ENCODE measurements at places on chromosomes 16 and 17.

DNA sequence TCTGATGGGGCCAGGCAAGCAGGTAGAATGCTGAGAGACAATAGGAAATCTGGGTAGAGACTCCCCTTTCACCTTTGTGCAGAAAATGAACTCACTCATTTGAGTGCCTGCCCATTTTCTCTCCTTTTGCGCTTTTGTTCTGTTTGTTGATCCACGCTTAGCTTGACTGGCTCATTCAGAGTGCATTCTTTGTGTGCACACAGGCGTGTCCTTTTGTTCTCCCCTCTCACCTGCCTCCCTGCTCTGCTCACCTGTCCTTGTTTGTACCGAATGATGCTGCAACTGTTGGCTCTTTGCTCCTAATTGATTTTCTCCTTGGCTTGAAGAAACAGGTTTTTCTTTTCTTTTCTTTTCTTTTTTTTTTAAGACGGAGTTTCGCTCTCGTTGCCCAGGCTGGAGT, 15.8 kb downstream of the PGS1 start:
- no peaks in the 10 kb centered on the region for H3K27me3 ChIP-seq
- no peaks in the 10 kb centered on the region for H3K4me1 ChIP-seq
- DNase-seq, result no peak
- peaks cover 8% of the 10 kb centered on the region for H3K36me3 ChIP-seq
- H3K27ac ChIP-seq, result no peak overlapping the region

GRCh38 chr16:51941412-51941811, 605.5 kb downstream of the TOX3 start:
- DNase-seq, result no peak
- no peak overlapping the region for H3K4me3 ChIP-seq
- H3K27me3 ChIP-seq, result no peaks in the 10 kb centered on the region
- no peaks in the 10 kb centered on the region for H3K4me1 ChIP-seq
- no peaks in the 10 kb centered on the region for H3K36me3 ChIP-seq

- H3K36me3 ChIP-seq, result no peaks in the 10 kb centered on the region
- no peaks in the 10 kb centered on the region for H3K27me3 ChIP-seq
- H3K4me1 ChIP-seq, result peaks cover 87% of the 10 kb centered on the region
- H3K27ac ChIP-seq, result peak overlapping the region; percentile 83
Measured at GRCh38 chr17:57892146-57892819, 42.4 kb upstream of the MRPS23 start.

DNA sequence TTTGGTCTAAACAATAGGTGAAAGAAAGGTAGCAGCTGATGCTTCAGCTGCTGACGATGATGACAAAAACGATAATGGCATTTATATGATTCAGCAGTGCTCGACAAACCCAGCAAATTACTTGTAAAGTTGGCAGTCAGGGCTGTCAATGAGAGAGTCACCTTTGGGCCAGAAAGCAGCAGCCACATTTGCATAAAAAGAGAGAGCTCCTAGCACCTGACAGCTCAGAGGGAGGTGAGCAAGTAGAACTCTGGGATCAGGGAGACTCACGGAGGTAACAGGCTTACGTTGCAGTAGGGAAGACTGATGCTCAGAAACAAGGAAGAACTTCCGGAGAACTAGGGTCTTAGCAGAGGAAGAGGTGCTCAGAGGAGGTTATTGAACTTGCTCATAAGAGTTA, 291.9 kb upstream of the ZFHX3 start:
- H3K4me3 ChIP-seq, result no peak overlapping the region
- H3K4me1 ChIP-seq, result no peaks in the 10 kb centered on the region
- no peak for DNase-seq
- H3K36me3 ChIP-seq, result no peaks in the 10 kb centered on the region
- H3K27me3 ChIP-seq, result no peaks in the 10 kb centered on the region

DNA sequence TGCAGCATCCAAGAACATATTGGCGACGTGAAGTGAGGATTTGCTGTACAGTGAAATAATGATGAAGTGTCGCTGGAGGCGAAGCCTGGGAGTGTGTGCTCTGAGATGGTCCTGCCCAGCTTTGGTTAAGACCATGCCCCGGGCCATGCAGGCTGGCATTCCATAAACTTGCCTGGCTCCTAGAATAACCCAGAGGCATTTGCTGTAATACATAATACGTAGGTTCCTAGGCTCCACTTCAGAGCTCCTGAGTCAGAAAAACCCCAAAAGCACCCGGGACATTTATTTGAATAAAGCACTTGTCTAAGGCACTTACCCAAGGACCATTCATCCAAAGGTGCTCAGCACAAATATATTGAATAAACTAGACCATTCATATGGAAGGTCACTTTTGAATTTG, 279.3 kb downstream of the ABCC12 start:
- no peak overlapping the region for H3K27ac ChIP-seq
- no peaks in the 10 kb centered on the region for H3K36me3 ChIP-seq
- H3K27me3 ChIP-seq, result no peaks in the 10 kb centered on the region
- H3K4me1 ChIP-seq, result no peaks in the 10 kb centered on the region

- H3K4me3 ChIP-seq, result no peak overlapping the region
- H3K27ac ChIP-seq, result no peak overlapping the region
- no peak for DNase-seq
- H3K4me1 ChIP-seq, result peaks cover 29% of the 10 kb centered on the region
- no peaks in the 10 kb centered on the region for H3K27me3 ChIP-seq
Measured at GRCh38 chr17:79988185-79988971, 47.3 kb downstream of the TBC1D16 start.

GRCh38 chr17:81486199-81486810, 26.3 kb downstream of the ACTG1 start:
- no peaks in the 10 kb centered on the region for H3K27me3 ChIP-seq
- H3K27ac ChIP-seq, result no peak overlapping the region
- H3K36me3 ChIP-seq, result no peaks in the 10 kb centered on the region
- DNase-seq, result no peak
- H3K4me1 ChIP-seq, result no peaks in the 10 kb centered on the region

DNA sequence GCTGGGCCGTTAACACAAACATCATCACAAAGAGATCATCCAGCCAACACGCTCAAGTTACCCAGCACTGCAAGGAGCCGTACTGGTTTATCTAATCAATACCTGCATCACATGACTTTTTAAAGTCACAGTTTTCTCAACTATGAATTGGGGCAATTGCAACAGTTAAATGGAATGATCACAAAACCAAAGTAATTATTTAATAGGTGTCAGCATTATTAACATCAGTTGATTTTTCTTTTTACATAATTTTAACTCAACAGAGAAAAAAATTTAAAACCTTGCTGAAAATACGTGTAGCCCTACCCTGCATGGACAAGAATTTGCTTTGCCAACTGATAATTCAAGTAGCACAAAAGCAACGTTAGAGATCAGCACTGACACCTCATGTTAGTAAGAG, 95.7 kb upstream of the SOX9 start:
- H3K27ac ChIP-seq, result no peak overlapping the region
- no peaks in the 10 kb centered on the region for H3K27me3 ChIP-seq
- H3K4me1 ChIP-seq, result no peaks in the 10 kb centered on the region
- DNase-seq, result no peak
- H3K4me3 ChIP-seq, result no peak overlapping the region
- no peaks in the 10 kb centered on the region for H3K36me3 ChIP-seq

DNA sequence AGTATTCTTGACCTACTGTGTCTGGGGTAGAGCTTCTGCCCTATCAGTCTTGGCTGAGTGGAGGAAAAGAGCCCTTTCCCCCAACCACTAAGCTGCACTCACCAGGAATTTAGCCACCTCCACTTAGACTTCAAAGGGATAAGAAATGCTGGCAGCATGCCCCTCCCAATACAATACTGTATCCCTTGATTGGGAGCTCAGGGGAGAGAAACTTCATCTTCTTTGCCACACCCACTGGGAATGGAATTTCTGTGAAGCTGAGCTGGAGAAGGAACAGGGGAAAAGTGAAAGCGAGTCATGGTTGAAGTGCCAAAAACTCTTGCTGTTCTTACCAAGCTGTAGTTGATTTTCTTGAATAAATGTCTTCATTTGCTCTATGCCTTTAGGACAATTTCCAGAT, 68.8 kb downstream of the CEP112 start:
- no peak overlapping the region for H3K4me3 ChIP-seq
- no peaks in the 10 kb centered on the region for H3K27me3 ChIP-seq
- no peaks in the 10 kb centered on the region for H3K4me1 ChIP-seq
- no peak overlapping the region for H3K27ac ChIP-seq
- DNase-seq, result no peak

GRCh38 chr17:7021993-7022778, 664 bp upstream of the BCL6B start:
- no peaks in the 10 kb centered on the region for H3K36me3 ChIP-seq
- H3K4me3 ChIP-seq, result no peak overlapping the region
- H3K27ac ChIP-seq, result peak overlapping the region; percentile 73

GRCh38 chr16:2874912-2875362, 8.1 kb upstream of the FLYWCH2 start:
- H3K36me3 ChIP-seq, result no peaks in the 10 kb centered on the region
- peaks cover 6% of the 10 kb centered on the region for H3K4me1 ChIP-seq
- DNase-seq, result peak; percentile 53

- H3K36me3 ChIP-seq, result no peaks in the 10 kb centered on the region
- peaks cover 4% of the 10 kb centered on the region for H3K4me1 ChIP-seq
- no peak overlapping the region for H3K27ac ChIP-seq
- DNase-seq, result no peak
- H3K27me3 ChIP-seq, result no peaks in the 10 kb centered on the region
Measured at GRCh38 chr16:85524365-85524629, 88.8 kb upstream of the GSE1 start.

- peaks cover 4% of the 10 kb centered on the region for H3K36me3 ChIP-seq
- peak overlapping the region; percentile 18 for H3K27ac ChIP-seq
- H3K4me3 ChIP-seq, result peak overlapping the region; percentile 4
- no peak for DNase-seq
- peaks cover 4% of the 10 kb centered on the region for H3K4me1 ChIP-seq
Measured at GRCh38 chr16:31129568-31130335, 5.8 kb downstream of the PRSS8 start.

GRCh38 chr17:74135391-74136167, 67.9 kb upstream of the RPL38 start:
- no peak overlapping the region for H3K4me3 ChIP-seq
- H3K36me3 ChIP-seq, result no peaks in the 10 kb centered on the region
- H3K4me1 ChIP-seq, result no peaks in the 10 kb centered on the region
- H3K27me3 ChIP-seq, result no peaks in the 10 kb centered on the region
- DNase-seq, result no peak

DNA sequence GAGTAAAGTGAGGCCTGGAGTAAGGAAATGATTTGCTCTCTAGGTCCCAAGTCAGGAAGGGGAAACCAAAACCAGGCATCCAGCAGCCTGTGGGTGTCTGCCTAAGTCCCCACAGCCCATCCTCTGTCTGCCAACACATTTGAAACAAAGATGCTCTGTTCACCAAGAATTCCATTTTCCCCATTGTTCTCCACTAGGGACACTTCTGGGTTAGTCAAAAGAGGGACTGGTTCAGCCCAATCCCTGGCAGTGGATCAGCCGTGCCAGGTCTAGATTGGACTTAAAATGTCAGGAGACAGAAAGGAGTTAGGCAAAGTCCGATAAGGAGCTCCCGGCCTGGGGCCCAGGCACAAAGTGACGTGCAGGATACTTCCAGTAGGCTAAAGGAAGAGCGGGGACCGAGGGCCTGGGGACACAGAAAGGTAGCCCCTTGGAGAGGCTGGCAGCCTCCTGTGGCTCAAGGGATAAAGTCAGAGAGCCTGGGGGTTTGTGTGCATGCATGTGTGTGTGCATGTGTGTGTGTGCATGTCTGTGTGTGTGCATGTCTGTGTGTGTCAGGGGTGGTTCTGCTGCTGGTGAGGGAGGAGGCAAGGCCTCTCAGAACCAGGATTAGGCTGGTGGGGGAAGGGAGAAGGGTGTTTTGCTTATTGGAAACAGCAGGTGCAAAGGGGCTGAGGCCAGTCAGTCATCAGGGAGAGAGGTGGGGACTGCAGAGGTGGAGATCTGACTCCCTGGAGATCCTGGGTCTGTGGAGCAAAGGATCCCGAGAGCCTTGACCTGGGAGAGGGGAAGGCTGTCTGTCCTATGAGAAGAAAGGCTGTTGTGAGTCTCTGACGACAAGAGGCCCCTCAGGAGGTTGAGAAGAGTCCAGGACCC, 41.7 kb upstream of the IL34 start:
- peaks cover 80% of the 10 kb centered on the region for H3K4me1 ChIP-seq
- H3K36me3 ChIP-seq, result no peaks in the 10 kb centered on the region
- DNase-seq, result no peak
- no peaks in the 10 kb centered on the region for H3K27me3 ChIP-seq
- peak overlapping the region; percentile 79 for H3K27ac ChIP-seq
- H3K4me3 ChIP-seq, result no peak overlapping the region

DNA sequence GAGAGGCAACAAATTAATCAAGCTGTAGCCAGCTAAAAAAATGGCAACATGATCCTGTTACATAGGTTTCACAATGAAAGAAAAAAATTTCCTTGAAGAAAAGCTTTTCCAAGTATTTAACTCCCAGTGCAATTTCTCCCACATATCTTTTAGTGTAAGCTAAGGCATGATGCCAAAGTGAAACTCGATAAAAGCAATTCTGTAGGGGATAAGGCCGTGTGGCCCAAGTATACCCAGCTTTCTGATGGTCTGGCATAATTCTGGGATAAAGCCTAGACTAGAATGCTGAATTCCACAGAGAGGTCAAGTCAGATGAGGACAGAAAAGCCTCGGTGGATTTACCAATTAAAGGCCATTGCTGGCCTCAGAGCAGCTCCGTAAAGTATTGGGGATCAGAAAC, 36.2 kb downstream of the CTCF start:
- H3K4me1 ChIP-seq, result peaks cover 36% of the 10 kb centered on the region
- H3K27me3 ChIP-seq, result no peaks in the 10 kb centered on the region
- peaks cover 8% of the 10 kb centered on the region for H3K36me3 ChIP-seq
- H3K27ac ChIP-seq, result no peak overlapping the region
- no peak overlapping the region for H3K4me3 ChIP-seq

- H3K4me3 ChIP-seq, result no peak overlapping the region
- no peaks in the 10 kb centered on the region for H3K36me3 ChIP-seq
- no peak for DNase-seq
- peak overlapping the region; percentile 15 for H3K27ac ChIP-seq
Measured at GRCh38 chr16:58049232-58050185, 24.0 kb downstream of the MMP15 start.

GRCh38 chr16:57601801-57602478, 26.5 kb upstream of the ADGRG1 start:
- no peaks in the 10 kb centered on the region for H3K36me3 ChIP-seq
- DNase-seq, result no peak
- H3K4me3 ChIP-seq, result no peak overlapping the region
- H3K27ac ChIP-seq, result no peak overlapping the region
- H3K27me3 ChIP-seq, result no peaks in the 10 kb centered on the region
- H3K4me1 ChIP-seq, result no peaks in the 10 kb centered on the region

DNA sequence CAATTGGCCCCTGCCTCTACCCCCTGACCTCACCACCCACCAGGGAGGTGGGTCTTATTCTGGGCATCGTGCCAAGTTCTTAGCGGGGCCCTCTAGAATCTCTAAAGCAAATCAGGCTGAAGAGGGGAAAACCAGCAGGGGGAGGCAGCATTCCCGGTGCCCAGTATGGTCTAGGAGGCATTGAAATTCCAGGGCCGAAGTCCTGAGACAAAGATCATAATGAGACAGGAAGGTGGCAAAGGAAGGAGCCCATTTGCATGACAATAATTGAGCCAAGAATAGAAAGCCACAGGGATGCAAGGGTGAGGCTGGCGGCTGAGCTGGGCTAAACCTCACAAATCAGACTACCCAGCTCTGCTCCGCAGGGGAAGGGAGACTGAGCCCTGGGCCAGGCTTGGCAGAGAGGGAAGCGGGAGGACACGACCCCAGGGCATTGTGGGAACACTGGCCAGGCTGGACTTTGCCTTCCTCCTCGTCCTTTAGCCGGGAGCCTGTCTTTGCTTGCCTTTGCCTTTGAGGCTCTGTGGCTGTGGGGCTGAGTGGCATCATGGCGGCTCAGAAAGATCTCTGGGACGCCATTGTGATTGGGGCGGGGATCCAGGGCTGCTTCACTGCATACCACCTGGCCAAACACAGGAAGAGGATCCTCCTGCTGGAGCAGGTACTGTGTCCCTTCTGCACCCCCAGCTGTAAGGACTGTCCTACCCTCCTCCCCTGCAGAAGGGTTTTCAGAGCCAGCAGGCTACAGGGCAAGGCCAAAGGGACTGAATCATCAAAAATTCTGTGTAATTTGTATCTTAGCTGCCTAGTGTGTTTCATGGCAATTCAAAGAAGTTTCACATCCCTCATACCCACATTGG, at the start of gene PIPOX:
PIPOX (plus strand) TSS at position 463 of the 860 bp plus-strand sequence; CDS start at position 548, 85 bp downstream.
- H3K27me3 ChIP-seq, result no peaks in the 10 kb centered on the region
- H3K27ac ChIP-seq, result peak within 1 kb of the TSS; percentile 30
- H3K4me3 ChIP-seq, result no peak within 1 kb of the TSS

All from tibial nerve (tissue), 4 donors.